Urinary bladder (tissue), 4 donors: ENCODE measurements at places on chromosomes 11 and 22.

- no peak for DNase-seq
Measured at GRCh38 chr11:17473071-17473744, 3.4 kb downstream of the ABCC8 start.

GRCh38 chr22:39568278-39568981, 2.1 kb upstream of the CACNA1I start:
- no peak for DNase-seq

GRCh38 chr11:127247261-127247851, 246.8 kb upstream of the KIRREL3 start:
- no peak for DNase-seq

GRCh38 chr11:406796-407650, 7.8 kb downstream of the SIGIRR start:
- no peak for DNase-seq
